ENCODE measurements at places on chromosomes 6 and 20. TPM values are rescaled to one million over a fixed set of nuclear protein-coding genes. Genes with fewer than 3 reads are reported as not detected.

The ADTRP gene
- total RNA-seq: 0.58 TPM

The SLC22A1 gene
- total RNA-seq: 3.2 TPM

DNA sequence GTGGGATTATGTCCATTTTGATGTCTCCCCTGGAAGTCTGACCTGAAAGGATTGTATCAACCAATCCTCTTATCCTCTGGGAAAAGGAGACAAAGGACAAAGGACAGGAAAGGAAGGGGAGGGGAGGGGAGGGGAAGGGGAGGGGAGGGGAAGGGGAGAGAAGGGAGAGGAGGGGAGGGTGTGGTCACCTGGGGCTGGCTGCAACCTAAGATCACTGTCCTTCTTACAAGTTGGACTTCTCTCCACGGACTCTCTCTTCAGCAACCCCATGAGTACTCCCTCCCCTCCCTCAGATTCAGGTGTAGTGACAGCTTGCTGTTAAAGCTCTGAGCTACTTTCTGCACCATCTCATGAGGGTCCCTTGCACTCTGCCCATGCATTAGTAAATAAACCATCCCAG lies 58.9 kb upstream of the KLHL31 start:
- no peaks in the 10 kb centered on the region for H3K27me3 ChIP-seq
- no peak overlapping the region for H3K4me3 ChIP-seq
- no peaks in the 10 kb centered on the region for H3K36me3 ChIP-seq
- DNase-seq: no peak
- no peak overlapping the region for H3K27ac ChIP-seq

The TTBK1 gene
- not detected for total RNA-seq

GRCh38 chr20:59670786-59671492 lies 66.6 kb downstream of the PHACTR3 start:
- DNase-seq: no peak
- no peaks in the 10 kb centered on the region for H3K4me1 ChIP-seq

The NEDD9 gene
- total RNA-seq: 39.6 TPM

- no peak overlapping the region for H3K4me3 ChIP-seq
- peaks cover 4% of the 10 kb centered on the region for H3K4me1 ChIP-seq
Observed at GRCh38 chr6:2799936-2800527, 34.8 kb downstream of the WRNIP1 start.

The TMEM151B gene
- total RNA-seq: 0.09 TPM

DNA sequence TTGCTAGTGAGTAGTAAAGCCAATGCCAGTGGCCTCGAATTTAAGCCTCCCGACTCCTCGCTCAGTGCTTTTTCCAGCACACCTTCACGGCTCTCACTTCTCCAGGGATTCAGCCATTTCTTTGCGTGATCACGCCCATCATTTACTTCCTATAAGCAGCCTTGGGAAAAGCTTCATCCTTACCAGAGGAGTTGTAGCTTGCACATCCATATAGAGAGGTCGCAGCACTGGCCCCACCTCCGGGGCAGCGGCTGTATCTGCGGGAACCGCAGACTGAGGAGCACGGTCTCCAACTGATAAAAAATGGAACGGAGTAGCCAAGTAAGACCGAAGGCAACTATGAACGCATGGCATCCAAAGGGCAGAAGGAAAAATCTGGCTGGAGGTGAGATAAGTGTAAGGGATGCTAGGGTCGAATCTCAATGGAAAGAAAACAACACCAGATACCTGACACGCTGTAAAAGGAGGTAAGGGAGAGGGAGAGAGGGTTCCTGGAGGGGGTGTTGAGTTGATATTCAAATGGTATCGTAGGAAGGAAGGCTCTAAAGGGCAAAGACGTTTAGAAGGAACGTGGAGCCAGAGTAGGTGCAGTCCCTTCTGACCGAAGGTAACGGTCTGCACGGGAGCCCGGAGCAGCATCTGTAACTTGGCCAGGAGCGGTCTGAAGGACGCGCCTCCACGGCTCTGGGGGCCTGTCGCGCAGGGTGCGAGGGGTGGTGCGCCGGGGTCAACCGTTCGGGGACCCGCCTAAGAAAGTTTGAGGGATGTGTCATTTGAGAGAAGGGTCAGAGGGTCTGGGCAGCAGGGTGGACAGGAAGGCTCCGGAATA lies 640 bp downstream of the NFS1 start:
- H3K36me3 ChIP-seq: peaks cover 19% of the 10 kb centered on the region
- H3K4me3 ChIP-seq: peak overlapping the region; percentile 97
- H3K27me3 ChIP-seq: no peaks in the 10 kb centered on the region
- DNase-seq: no peak
- peaks cover 19% of the 10 kb centered on the region for H3K4me1 ChIP-seq

The OR2J3 gene
- not detected for total RNA-seq

Measured in astrocyte (in vitro differentiated cells and primary cell).